ENCODE measurements at places on chromosomes 2 and 18.
A peak's percentile ranks its signal among the peaks of the same experiment; 100 is the strongest.

GRCh38 chr2:54610700-54611099 lies 112.8 kb upstream of the EML6 start:
- no peak for DNase-seq

DNA sequence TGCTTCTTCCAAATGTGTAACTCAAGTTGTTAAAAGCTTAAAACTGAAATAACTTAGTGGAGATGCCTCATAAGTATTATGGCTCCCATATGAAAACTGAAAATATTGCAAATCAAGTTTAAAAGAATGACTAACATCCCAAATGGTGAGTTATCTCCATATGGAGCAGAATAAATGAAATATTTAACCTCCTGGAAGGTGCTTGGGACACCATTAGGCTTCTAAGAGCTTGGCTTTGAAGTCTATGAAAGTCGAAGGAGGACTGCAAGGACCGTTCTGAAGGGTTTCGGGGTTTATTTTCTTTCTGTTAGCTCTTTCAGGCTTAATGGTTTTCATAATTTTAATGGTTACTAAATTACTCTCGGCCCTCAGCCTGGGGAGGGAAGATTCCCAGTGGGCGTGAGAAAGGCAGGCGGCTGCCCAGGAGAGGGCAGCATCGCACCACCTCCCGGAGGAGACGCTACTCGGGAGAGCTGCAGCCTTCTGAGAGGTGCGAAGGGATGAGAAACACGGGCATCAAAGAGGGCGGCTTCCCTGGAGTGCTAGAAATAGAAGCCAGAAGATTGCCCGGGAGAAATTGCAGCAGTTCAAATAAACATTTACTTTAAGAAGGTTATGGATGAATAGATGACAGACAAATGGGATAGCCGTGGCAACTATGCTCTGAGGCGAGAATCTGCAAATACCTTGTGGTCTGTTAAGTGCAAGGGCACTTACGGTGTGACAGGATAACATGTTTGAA lies 43.1 kb downstream of the MAP3K19 start:
- no peak for DNase-seq

DNA sequence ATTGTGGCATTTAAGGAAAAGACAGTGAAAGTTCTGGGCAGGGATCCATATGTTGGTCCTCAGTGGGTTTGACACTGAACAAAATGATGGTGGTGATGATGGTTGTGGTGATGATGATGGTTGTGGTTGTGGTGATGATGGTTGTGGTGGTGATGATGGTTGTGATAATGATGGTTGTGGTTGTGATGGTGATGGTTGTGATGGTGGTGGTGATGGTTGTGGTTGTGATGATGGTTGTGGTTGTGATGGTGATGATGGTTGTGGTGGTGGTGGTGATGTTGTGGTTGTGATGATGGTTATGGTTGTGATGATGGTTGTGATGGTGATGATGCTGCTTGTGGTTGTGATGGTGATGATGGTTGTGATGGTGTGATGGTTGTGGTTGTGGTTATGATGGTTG lies 308.7 kb downstream of the AGAP1 start:
- no peak for DNase-seq

GRCh38 chr2:97704989-97705388 lies 8.4 kb upstream of the ZAP70 start:
- DNase-seq = no peak

GRCh38 chr2:17084877-17085276 lies 419.2 kb upstream of the CYRIA start:
- DNase-seq = no peak

- DNase-seq = no peak
These were observed 280 bp upstream of the CYP1B1 start for GRCh38 chr2:38076152-38076709.

DNA sequence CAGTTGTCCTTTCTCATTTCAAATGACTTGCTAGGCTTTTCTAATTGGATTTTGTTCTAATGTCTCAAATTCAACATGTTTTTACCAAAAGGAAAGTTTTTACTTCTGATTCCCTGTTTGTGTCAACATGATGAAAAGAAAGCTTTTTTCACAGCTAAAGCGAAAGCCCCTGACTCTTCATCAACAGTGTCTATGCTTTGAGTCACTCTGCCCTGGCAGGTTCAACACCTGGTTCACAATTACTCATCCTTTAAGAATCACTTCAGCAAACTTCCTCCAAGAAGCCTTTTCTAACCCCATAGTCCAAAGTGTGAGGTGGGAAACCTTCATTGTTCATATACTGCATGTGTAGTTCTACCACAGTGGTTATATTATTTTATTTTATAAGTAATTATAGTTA lies 7.6 kb upstream of the DSG2 start:
- DNase-seq = no peak

DNA sequence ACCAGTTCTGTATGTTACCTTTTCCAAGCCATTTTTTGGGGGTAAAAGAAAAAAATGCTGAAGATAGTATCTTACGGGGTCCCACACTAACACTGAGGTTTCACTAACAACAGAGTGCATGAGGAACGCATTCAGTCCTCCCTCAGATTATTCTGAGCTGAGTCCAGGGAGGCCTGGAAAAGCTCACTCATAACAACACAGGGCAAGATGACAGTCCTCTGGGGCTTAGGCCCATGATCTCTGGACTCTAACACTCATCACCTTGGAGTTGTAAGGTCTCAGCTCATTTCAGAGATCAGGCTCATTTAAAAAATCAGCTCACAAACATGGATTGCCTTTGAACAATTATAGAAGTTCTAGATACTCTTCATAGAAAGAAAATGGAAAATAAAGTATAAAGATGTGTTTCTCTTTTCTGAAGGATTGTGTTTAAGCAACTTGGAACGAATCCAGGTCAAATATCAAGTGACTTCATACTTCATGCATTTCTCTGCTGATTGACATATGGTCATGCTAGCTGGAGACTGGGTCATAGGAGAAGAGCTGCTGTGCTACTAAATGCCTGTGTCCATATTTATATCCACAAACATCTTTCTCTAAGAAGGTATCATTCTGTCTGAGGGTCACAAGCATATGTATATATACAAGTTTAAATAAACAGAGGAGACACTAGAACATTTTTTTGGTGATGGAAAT lies 265.8 kb downstream of the ALK start:
- no peak for DNase-seq

- peak; percentile 85 for DNase-seq
These were observed 82.0 kb downstream of the DCDC2C start for GRCh38 chr2:3785220-3785889.

DNA sequence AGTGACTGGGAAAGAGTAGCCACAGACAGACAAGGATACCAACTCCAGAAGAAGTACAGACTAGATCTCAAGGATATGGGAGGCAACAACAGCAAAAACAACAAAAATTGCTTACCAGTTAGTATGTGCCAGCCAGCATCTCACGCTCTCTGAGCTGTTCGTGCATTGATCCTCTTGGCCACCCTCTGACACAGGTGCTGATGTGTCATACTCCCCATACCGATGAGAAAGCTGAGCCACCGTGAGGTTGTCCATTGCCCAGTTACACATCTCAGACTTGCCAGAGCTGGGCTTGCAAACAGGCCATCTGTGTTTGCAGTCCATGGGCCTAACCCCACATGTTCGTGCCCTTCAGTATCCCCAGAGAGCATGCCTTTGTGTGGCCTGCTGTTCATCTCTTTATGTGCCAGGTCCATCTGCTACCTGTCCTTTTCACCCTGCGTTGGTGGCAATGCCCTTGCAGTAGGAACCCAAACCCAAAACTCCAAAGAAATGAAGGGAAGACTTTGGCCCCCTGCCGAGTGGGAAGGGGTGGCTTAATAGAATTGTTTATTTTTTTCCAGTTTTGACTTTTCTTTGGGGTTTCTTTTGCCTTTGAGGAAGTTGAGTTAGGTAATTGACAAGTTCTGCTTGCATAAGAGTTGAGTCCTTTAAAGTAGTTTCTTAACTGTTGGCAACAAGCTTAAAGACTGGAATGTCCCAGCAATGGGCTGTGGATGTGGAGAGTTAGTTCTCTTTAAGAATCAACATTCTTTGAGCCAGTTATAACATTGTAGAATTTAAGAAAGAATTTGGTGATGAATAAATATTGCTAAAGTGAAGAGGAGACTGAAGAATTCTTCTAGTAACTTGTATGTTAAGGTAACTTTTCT lies 46.7 kb downstream of the LYPD6B start:
- DNase-seq = no peak

- no peak for DNase-seq
These were observed 143.7 kb upstream of the NOSTRIN start for GRCh38 chr2:168658706-168659105.

DNA sequence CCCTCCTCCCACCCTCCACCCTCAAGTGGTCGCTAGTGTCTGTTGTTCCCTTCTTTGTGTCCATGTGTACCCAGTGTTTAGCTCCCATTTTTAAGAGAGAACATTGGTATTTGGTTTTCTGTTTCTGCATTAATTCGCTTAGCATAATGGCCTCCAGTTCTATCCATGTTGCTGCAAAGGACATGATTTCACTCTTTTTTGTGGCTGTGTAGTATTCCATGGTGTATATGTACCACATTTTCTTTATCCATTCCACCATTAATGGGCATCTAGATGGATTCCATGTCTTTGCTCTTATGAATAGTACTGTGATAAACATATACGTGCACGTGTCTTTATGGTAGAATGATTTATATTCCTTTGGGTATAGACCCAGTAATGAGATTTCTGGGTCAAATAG lies 42.9 kb downstream of the TSPYL6 start:
- DNase-seq = no peak

- no peak for DNase-seq
These were observed 419.3 kb downstream of the ZNF516 start for GRCh38 chr18:76075777-76076176.

- no peak for DNase-seq
These were observed 140.2 kb downstream of the TWIST2 start for GRCh38 chr2:238988105-238988504.

- no peak for DNase-seq
These were observed 269.9 kb downstream of the PID1 start for GRCh38 chr2:229001196-229001595.
